ENCODE measurements at places on chromosomes 5 and 9.

DNA sequence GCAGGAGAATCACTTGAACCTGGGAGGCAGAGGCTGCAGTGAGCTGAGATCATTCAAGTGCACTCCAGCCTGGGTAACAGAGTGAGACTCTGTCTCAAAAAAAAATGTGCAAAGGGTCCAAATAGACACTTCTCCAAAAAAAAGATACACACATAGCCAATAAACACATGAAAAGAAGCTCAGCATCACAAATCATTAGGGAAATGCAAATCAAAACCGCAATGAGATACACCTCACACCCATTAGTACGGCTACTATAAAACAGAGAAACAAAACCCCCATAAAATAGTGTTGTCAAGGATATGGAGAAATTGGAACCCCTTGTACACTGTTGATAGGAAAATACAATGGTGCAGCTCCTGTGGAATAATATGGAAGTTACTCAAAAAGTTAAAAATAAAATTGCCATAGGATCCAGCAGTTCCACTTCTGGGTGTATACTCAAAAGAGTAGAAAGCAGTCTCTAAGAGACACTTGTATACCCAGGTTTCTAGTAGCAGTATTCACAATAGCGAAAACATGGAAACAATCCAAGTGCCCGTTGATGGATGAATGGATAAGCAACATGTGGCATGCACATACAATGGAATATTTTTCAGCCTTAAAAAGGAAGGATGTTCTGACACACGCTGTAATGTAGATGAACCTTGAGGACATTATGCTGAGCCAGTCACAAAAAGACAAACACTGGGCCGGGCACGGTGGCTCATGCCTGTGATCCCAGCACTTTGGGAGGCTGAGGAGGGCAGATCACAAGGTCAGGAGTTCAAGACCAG, 57.2 kb upstream of the PPARGC1B start:
- no peak for DNase-seq

GRCh38 chr5:113632996-113633395, 119.5 kb downstream of the YTHDC2 start:
- no peak for DNase-seq

DNA sequence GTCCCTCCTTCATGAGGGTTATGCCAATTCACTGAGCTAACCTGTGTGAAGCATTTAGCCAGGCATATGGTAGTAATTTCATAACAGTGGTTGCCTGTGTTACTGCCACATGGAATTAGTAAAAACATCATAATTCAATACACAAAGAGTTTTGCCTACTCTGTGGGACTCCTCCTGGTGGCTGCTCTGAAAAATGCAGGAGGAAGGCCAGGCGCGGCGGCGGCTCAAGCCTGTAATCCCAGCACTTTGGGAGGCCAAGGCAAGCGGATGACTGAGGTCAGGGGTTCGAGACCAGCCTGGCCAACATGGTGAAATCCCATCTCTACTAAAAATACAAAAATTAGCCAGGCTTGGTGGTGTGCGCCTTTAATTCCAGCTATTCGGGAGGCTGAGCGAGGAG, 547.3 kb downstream of the CDK5RAP2 start:
- no peak for DNase-seq

DNA sequence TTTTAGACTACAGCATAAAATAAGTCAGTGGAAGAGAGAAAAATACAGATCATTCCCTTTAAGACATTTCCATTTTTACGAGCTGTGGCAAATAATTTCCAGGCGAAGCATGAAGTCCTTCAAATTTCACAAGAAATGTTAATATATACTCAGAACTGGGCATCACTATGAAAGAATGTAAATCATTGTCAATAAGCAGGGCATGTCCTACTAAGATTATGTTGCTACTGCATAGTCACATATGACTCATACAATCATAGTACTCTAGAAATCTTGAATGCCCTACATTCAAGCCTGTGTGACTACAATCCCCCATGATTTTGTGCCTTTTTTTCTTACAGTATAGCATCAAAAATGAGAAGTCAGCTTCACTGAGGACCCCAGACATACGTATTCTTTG, 485.2 kb upstream of the FTMT start:
- DNase-seq: no peak

- DNase-seq: no peak
Measured at GRCh38 chr9:126670270-126670669, 56.5 kb downstream of the LMX1B start.

DNA sequence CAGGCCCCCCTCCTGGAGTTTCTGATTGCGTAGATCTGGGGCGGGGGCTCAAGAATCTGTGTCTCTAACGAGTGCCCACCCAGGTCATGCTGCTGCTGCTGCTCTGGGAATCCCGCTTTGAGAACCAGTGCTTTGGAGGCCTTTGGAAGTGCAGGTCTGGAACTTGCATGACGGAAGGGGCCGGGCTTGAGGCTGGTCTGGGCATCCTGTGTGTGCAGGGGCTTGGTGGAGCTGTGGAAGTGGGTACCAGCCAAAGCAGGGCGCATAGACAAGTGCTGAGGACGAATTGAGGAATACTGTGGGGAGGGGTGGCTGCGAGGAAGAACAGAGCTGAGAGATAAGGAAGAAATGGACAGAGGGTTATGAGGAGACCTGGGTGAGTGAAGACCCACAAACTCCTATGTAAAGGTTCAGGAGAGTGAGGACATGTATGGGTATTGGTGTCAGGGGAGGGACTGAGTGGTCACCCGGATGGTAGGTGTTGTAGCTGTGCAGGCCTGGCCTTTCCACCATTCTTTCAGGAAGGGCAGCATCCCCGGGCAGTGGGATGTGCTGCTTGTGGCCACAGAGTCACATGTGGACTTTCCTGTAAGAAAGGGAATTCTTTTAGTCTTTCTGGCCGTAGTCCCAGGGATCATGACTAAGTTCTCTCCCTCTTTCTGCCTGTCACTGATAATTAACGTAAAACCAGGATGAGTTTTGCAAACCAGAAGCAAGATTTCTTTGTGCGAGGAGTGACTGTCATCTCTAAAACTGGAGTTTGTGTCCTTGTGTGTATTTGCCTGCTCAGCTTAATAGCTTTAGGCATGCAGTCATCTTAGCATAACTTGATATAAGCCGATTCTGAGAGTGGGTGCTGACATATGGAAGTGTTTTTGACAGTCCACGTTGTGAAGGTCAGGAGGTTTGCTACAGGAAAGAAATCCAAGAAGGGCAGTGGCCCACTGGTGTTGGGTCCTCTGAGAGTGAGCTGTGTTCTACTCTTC, 43.3 kb upstream of the TJP2 start:
- no peak for DNase-seq

DNA sequence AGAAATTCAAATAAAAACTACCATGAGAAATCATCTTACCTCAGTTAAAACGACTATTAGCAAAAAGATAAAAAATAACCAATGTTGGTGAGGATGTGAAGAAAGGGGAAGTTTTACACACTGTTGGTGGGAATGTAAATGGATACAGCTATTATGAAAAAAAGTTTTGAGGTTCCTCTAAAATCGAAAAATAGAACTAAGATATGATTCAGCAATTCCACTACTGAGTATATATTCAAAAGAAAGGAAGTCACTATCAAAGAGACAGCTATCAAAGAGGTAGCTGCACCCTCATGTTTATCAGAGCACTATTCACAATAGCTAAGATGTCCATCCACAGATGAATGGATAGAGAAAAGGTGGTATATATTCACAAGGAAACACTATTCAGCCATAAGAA, 1888.4 kb downstream of the MAT2B start:
- no peak for DNase-seq

GRCh38 chr9:107288701-107289100, 5.6 kb downstream of the RAD23B start:
- DNase-seq: peak; percentile 49

- no peak for DNase-seq
Measured at GRCh38 chr9:90631964-90632363, 10.7 kb downstream of the DIRAS2 start.

GRCh38 chr9:127943011-127943662, 5.5 kb upstream of the DPM2 start:
- DNase-seq: no peak

GRCh38 chr5:138711087-138711486, 42.1 kb upstream of the CTNNA1 start:
- DNase-seq: no peak

GRCh38 chr5:60352992-60353599, 346.9 kb downstream of the DEPDC1B start:
- DNase-seq: no peak

DNA sequence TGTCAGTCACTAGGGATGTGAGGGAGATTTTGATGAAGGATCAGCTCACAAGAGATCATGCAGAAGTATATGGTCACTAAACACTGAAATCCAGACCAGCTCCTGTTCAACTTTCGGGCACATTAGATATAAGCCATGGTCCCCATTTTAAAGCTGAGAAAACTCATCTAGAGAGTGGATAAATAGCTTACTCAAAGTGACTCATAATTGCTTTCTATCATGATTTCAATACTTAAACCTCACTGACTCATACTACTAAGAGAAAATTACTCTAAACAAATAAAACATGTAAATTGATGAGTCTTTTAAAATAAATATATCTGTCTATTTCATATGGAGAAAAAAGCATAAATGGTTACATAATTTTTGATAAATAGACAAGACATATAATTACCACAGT, 567.7 kb downstream of the TLR4 start:
- DNase-seq: no peak

- DNase-seq: peak; percentile 81
Measured at GRCh38 chr9:34591248-34591916, 1.9 kb upstream of the CNTFR start.

- no peak for DNase-seq
Measured at GRCh38 chr5:98442448-98442847, 331.0 kb upstream of the RGMB start.

DNA sequence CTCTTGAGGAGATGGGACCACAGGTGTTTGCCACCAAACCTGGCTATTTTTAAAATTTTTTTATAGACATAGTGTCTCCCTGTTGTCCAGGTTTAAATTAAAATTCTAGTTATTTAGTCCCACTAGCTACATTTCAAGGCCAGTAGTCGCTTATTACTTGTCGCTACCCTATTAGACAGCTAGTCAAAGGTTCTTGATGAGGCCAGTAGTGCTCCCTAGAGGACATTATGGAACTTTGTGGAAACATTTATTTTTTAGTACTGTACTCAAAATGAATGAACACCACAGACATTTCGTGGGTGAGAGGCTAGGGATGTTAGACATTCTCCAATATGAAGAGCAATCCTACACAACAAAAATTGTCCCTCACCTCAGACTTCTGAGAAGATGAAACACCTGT, 14.4 kb upstream of the GRXCR2 start:
- DNase-seq: no peak

GRCh38 chr9:92763721-92764380, 782 bp downstream of the BICD2 start:
- DNase-seq: no peak

DNA sequence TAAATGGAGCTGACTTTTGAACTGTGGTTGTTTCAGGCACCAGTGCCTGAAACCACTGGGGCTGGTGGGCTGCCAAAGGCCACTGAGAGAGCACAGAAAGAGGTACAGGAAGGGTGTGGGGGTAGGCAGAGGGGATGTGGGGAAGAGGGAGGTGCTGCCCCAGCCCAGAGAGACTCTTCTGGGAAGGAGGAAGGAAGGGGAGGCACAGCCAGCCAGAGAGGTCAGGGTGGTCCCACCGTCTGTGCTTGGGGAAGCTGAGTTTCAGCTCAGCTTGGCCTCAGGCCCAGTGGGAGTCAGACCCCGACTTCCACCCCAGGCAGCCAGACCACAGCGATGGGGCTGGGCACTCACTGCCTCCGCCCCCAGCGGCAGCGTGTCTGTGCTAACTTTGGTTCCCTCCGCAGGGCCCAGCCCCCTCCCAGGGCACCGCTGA, 8.6 kb upstream of the PHYKPL start:
- no peak for DNase-seq

DNA sequence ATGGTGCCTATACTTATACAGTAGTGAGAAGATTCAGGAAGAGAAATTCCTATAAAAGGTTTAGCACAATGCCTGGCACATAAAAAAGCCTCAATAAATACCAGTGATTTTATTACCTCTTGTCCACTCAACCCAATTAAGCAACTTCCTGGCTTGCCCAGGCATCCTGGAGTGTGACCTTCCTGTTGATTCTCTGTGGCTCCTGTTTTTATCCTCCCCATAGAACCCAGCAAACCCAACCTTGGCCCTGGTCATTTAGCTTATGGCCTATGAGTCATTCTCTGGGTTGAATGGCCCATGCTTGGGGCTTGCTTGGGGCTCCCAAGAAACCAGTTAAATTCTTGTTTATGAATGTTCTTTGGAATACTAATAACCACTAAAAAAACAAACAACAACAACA, 21.4 kb upstream of the SPARC start:
- DNase-seq: no peak

- DNase-seq: no peak
Measured at GRCh38 chr5:77427998-77428397, 64.1 kb downstream of the WDR41 start.

DNA sequence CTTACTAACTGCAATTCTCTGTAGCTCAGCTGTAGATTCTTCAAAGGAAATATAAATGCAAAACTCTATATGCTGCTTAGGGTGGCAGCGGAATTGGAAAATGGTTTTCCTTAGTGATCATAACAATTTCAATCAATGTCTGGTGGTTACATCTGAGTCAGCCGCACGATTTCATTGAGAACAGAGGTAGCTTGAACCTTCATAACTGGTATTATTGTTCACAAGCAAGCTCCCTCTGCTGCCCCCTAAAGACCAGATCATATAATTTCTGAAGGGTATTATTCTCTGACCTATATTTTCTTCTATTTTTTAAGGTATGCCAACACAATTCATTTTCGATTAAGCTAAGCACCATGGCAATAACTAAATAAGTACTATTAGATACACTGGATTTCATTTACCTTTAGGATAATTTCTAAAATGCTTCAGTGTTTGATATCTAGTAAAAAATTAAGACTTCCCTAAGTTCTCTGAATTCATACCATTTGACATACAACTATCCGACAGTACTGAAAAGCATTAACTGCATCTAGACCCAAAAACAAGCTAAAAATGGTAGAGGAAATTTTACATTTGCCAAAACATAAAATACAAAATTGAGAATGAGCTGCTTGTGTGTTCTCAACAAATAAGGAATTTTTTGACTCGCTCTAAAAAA, 181.1 kb upstream of the SPEF2 start:
- DNase-seq: peak; percentile 47

All from Caco-2 (cell line).